ENCODE measurements at places on chromosomes 4 and X.

GRCh38 chr4:24780936-24781495 lies 14.4 kb upstream of the SOD3 start:
- no peak for DNase-seq

GRCh38 chr4:140255467-140255866 lies 101.5 kb upstream of the MAML3 start:
- DNase-seq: no peak

DNA sequence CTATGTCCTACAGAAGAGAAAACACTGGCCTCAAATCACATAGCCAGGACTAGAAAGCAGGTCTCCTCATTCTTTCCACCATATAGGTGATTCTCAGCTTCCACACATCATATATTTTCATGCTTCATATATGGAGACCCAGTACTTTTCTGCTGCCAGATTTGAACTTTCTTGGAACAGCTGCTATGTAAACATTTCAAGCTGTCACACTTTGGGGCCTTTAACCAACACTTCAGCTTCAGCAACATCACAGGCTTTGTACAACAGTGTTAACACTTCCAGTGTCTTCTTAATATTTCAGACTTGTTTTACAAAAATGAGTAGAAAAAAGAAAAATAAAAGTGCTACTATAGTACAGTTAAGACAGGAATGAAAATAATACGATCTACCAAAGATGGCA lies 12.6 kb downstream of the SH3RF1 start:
- DNase-seq: no peak

DNA sequence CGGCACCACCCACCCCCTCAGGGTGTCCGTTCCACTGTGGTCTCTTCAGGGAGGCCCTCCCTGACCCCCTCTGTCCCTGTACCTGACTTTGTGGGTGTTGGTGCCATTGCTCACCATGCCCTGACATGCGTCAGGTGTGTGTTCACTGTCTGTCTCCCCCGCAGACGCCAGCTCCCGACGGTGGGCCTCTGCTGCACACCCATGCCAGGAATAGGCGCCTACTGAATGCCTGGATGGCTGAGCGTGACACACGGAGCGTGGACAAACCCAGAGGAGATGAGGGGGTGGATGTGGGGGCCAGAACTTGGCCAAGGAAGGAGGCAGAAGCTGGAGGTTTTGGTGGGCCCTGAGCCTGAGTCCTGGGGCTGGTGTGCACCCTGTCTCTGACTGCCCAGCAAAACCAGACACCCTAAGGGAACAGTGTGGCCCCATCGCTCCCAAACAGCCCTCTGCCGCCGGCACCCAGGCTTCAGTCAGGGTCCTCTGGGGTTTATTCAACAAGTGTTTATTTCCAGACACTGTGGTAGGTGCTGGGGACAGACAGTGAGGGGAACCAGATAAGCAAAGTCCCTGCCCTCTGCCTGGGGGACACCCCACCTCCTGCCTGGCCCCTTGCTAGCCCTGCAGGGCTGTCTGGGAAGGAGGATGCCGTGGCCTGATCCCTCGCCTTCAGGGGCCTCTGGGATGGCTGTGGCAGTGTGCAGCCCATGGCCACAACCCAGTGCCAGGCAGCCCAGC lies 76.9 kb downstream of the WFS1 start:
- DNase-seq: no peak

- no peak for DNase-seq
Observed at GRCh38 chr4:77578145-77578544, 27.5 kb upstream of the CXCL13 start.

- DNase-seq: no peak
Observed at GRCh38 chr4:38534344-38535045, 129.5 kb upstream of the KLF3 start.

- no peak for DNase-seq
Observed at GRCh38 chr4:130395871-130396270, 1299.9 kb downstream of the C4orf33 start.

Data from nucleus accumbens (tissue), 56 donors.